ENCODE measurements at places on chromosomes 4 and X.

DNA sequence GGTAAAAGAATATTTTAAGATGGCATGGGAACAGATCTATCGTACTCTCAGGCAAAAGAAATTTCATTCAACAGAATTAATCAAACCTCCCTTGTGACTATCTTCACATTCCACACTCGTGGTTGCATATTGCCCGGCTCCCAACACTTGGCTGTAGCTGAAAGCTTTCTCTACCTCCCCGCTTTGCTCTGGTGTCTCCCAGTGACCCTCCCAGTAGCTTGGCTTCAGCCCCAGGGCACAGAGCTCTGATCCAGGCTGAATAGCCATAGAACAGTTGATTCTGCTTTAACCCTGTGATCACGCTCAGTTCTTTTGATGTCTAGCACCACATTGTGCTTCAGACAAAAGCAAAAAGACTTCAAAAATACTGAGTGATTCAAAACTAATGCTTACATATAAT lies 24.6 kb downstream of the SLC7A11 start:
- no peak for DNase-seq

DNA sequence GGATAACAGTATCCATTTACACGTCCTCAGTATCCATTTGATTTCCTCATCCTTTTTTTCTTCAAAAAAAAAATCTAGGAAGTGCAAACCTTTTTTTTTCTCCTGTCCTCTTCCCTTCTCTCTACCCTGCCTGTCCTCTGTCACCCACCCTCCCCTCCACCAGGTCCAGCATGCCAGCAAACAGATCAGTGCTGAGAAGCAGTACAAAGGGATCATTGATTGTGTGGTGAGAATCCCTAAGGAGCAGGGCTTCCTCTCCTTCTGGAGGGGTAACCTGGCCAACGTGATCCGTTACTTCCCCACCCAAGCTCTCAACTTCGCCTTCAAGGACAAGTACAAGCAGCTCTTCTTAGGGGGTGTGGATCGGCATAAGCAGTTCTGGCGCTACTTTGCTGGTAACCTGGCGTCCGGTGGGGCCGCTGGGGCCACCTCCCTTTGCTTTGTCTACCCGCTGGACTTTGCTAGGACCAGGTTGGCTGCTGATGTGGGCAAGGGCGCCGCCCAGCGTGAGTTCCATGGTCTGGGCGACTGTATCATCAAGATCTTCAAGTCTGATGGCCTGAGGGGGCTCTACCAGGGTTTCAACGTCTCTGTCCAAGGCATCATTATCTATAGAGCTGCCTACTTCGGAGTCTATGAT lies 1.7 kb downstream of the SLC25A4 start:
- no peak for DNase-seq

DNA sequence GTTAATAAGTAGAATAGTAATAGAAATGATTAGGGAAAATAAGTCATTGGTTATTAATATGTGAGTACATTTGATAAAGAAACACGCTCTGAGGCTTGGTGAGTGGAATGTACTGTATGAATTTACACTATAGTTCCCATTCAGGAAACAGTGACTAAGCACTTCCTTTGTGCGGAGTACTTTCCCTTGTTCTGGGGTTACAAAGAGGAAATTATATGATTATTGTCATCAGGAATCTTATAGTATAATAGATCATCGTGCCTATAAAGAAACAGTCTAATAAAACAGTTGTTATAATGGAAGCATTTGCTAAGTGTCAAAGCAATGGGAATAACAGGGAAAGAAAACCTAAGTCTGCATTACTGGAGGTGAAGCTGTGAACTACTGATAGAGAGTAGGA lies 138.0 kb downstream of the RPA4 start:
- no peak for DNase-seq

DNA sequence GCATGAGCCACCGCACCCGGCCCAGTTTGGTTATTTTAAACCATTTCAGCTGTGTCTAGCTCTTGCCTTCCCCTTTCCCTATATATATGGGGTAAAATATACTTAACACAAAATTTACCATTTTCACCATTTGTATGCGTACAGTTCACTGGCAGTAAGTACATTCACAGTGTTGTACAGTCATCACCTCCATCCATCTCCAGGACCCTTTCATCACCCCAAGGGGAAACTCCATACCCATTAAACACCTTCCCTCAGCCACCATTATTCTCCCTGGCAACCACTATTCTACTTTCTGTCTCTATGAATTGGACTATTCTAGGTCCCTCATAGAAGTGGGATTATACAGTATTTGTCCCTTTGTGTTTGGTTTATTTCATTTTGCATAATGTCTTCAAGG lies 106.4 kb downstream of the TMEM131L start:
- no peak for DNase-seq

DNA sequence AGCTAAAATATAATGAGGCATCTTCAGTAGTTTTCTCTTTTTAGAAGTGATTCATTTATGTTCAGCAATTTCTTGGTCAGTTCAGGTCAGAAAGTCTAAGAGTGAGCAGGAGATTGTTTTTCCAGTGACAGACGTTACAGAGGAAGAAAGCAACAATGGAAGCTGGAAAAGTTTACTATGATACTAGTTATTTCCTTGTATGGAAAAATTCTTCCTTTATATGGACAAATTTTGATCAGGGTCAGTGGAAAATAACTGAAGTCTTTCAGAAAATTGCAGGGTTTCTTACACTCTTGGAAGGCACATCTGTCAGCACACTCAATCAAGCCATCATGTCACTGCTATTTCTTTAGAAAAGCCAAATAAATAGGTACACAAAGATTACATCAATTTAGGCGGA lies 1120.7 kb downstream of the FAT4 start:
- no peak for DNase-seq

DNA sequence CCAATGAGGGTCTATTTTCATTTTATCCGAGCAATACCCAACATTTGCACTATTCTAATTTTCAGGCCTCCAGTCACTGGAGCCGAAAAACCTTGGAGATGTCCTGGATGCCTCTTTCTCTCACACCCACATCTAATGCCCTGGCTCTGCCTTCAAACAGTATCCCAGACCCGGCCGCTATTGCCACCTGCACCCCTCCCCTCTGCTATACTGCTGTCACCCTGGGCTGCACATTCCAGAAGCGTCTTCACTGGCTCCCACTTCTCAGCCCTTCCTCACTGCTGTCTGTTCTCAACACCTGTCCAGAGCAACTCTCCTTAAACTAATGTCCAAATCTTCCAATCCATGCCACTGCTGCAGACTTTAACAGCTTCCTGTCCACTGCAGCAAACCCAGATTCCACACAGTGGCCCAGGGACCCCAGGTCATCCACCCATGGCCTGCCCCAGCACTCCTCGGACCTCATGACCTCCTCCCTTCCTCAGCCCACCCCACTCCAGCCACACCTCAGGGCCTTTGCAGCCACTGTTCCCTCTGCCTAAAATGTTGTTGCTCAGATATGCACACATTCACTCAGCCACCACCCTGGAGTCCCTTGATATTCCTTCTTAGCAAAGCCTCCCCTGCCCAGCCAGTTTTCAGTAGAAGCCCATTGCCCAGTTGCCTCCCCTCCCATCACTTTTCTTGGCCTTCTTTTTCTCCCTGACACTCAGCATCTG lies 30.5 kb upstream of the PPP2R2C start:
- no peak for DNase-seq
